ENCODE measurements at places on chromosomes 7 and 10.

GRCh38 chr7:132541656-132542055 lies 34.6 kb downstream of the PLXNA4 start:
- DNase-seq = no peak

DNA sequence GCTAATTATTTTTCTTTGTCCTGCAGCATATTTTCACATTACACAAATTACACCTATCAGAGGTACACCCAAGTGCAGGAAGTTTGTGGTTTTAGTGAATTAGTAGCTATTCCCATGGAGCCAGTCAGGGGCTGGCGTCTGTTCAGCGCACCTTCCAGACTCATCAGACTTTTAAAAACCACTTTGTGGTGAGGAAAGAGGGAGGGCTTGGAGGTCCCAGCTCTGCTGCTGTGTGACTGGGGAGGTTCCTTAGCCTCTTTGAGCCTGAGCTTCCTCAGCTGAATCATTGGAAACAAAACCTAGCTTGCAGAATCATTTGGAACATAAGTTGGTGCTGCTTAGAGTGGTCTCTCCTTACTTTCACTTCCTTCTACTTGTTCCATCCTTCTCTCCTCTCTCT lies 175.4 kb downstream of the SORCS3 start:
- no peak for DNase-seq

GRCh38 chr7:66617295-66617694 lies 11.4 kb upstream of the KCTD7 start:
- DNase-seq = no peak

DNA sequence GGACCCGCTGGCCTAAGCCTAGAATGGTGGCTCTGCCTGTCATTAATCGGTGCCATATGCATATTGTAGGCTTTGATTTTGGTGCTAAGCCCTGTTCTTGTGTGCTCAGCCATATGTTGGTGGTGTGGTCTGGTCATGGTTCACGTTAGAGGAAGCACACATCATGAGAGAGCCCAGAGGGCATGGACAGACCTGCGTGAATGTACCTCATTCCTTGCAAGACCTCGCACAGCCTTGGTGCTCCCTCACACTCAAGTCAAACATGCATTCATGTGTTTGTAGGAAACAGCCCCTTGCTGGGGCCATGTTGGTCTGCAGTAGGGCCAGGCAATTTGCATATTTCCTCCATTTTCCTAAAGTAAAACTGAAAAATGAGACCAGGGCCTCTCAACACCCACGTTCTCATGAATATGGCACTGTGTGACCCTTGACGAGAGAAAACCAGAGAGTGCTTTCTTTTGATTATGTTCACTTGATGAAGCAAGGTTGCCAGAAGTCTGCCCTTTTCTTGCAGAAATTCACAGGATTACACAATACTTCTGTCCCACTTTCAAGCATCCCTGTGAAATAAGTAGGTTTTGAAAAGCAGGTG lies 268.7 kb downstream of the CELF2 start:
- no peak for DNase-seq

GRCh38 chr7:79455173-79455790 lies 1.8 kb upstream of the MAGI2 start:
- peak; percentile 12 for DNase-seq

All from adipocyte (in vitro differentiated cells).